ENCODE measurements at places on chromosomes 16 and 17.
A peak's percentile ranks its signal among the peaks of the same experiment; 100 is the strongest.

DNA sequence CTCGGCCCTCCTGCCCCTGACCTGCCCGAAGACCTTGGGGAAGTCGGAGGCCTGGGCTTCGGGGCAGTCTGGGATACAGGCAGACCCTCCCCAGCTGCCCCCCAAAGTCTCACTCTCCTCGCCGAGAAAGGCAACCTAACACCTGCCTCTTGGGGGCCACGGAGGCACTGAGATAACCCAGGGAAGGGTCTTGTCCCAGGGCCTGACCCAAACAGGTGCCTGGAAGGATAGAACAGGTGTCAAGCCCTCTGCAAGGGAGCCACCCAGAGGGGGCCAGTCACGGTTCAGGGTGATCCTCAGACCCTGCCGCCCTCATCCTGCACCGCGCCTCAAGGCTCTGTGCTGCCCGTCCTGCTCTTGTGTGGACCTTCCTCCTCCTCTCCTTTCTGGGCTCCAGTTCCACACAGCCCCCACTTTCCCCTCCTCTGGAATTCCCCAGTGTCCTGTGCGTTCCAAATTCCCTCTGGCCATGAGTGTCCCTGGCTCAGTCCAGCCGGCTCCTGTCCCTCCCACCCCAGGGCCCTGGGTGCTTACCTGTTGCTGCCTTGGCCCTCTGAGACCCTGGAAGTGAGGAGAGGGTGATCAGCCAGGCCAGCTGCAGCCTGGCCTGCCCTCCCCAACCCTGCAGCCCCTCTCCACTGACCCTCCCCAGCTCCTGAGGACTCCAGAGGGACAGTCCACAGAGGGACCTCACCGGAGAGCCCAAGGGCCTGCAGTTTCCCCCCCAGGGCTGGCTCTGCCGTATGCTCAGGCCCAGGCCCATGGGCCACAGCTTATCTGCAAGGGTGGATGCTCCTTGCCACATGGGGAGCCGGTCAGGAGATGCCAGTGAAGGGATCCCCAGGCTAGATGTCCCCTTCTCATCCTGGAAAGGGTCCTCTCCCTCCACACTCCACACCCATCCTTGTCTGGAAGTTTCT lies 3.8 kb downstream of the PRSS27 start:
- no peak for DNase-seq

DNA sequence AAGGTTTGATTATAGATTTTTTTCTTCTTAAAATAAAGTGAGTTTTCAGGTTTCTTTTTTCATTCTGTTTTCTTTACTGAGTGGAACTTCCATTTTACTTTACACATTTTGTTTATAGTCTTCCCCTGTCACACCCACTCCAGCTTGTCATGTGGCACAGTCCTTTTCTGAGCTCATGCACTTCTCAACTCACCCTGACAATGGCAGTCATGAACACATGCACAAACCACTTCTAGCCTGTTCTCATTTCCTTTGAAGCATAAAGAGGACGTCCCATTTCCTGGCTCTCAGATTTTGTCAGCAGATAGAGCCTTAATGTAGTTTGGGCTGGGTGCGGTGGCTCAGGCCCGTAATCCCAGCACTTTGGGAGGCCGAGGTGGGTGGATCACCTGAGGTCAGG lies 168.0 kb downstream of the AHSP start:
- peak; percentile 53 for DNase-seq

GRCh38 chr16:2009164-2009711 lies 383 bp downstream of the ZNF598 start:
- no peak for DNase-seq

- DNase-seq = no peak
These were observed 253.4 kb downstream of the SNX29 start for GRCh38 chr16:12229759-12230594.

GRCh38 chr17:7703584-7704479 lies 1.2 kb upstream of the EFNB3 start:
- DNase-seq = no peak

- DNase-seq = no peak
These were observed 1.5 kb downstream of the ZNF768 start for GRCh38 chr16:30524575-30525568.

DNA sequence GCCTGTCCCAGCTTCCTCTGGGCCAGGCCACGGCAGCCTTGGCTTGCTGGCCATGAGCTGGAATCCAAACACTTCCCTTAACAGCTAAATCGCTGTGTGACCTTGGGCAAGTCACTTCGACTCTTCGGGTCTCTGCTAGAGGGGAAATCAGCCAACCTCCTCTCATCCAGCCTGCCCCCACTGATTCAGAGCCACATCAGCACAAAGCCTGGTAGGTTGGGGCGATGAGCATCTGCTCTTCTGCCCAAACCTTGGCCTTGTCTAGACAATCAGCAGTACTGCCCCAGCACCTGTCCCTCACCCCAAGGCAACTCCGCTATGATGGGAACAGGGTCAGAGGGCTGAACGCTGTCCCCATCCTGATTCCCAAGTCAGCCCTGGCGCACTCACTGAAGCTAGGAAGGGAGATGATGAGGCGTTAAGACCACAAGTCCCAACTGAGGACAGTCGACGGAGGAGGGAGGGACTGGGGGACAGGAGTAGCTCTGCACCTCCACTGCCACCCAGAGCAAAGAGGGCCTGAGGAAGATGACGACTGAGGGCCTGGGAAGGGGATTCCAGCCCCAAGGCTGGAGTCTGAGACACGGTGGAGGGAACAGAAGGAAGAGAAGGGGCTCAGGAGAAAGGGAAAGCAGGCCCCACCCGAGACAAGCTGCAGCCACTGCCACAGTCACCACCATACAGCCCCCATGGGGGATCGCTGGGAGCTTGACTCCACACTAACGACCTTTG lies 1.3 kb downstream of the CLUH start:
- DNase-seq = no peak

- DNase-seq = peak; percentile 7
These were observed 19.7 kb upstream of the TEX2 start for GRCh38 chr17:64282753-64283080.

- DNase-seq = no peak
These were observed 17.1 kb downstream of the ST6GALNAC1 start for GRCh38 chr17:76626442-76626841.

DNA sequence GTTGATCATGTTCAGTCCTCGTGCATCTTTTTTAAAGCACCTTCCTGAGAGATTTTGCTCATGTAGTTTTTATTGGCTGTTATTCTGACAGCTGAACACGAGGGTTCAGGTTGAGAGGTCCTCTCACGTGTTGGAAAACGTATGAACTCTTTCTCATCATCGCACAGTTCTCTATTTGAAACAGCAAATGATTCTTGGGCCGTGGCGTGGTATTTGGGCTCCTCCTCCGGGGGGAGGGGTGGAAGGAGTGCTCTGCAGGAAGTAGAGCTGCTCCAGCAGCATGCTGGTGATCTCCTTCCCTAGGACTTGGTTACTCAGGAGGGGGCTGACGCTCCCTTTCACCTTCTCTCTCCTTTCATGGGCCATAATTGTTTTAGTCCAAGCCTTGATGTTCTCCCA lies 70.4 kb downstream of the KSR1 start:
- peak; percentile 90 for DNase-seq

DNA sequence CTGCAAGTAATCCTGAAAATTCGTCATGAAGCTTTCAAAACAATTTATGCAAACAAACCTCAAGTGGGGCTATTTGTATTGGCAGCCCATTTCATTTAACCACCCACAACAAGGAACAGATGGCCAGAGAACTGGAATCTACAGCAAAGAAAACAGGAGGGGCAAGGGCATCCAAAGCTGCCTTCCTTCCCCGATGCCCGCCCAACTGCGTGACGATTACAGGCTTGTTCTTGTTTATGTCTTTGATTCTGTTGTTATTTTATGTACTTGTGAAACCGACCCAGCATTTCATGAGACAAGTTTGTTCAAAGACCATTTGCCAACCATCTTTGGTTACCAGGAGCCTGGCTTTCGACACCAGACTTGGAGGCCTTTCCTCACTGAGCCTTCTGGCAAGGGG lies 59.1 kb upstream of the IRX6 start:
- no peak for DNase-seq

GRCh38 chr16:11634312-11634711 lies 33.9 kb upstream of the SNN start:
- DNase-seq = peak; percentile 20

- no peak for DNase-seq
These were observed 163.5 kb downstream of the CCT6B start for GRCh38 chr17:34797720-34798119.

DNA sequence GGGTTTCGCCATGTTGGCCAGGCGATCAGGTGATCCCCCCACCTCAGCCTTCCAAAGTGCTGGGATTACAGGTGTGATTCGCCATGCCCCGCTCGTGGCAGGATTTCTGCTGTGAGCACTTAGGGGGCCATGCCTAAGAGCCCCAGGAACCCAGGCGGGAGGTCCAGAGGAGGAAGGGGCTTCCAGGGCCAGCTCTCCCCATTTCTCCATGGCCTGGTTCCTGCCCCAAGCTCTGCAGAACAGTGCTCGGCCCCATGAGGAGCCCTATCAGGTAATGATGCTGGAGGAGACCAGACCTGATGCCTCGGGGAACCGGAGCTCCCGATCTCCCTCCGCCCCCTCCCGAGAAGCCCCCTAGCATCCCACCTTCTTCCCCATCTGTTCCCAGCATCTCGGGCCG lies 53.6 kb downstream of the RMI2 start:
- DNase-seq = no peak

GRCh38 chr16:22035153-22035552 lies 27.2 kb downstream of the MOSMO start:
- no peak for DNase-seq

GRCh38 chr16:27237219-27238015 lies 31.2 kb downstream of the NSMCE1 start:
- DNase-seq = peak; percentile 66

GRCh38 chr16:23801378-23801777 lies 34.4 kb upstream of the PRKCB start:
- peak; percentile 46 for DNase-seq

GRCh38 chr17:53749178-53749577 lies 73.5 kb upstream of the KIF2B start:
- peak; percentile 23 for DNase-seq

- DNase-seq = no peak
These were observed 2.0 kb downstream of the TP53I13 start for GRCh38 chr17:29570521-29570920.

- DNase-seq = no peak
These were observed 215.9 kb upstream of the GSE1 start for GRCh38 chr16:85396879-85397871.

- DNase-seq = no peak
These were observed 9.0 kb downstream of the TTYH2 start for GRCh38 chr17:74222399-74222798.

DNA sequence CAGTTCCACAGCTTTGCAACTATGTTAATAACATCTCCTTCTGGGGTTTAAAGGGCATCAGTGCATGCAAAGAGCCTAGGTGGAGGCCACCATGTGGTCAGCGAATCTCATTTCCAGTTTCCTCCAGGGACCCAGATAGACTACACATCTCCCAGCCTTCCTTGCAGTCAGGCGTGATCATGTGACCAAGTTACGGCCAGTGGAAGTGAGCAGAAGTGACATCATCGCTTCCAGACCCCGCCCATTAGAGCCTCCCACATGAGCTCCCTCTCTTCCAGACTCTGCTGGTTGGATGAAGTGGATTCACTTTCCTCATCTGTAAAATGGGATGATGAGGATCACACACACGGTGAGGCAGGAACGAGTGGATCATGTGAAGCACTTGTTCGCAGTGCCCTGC lies 27.4 kb upstream of the KDM8 start:
- no peak for DNase-seq

DNA sequence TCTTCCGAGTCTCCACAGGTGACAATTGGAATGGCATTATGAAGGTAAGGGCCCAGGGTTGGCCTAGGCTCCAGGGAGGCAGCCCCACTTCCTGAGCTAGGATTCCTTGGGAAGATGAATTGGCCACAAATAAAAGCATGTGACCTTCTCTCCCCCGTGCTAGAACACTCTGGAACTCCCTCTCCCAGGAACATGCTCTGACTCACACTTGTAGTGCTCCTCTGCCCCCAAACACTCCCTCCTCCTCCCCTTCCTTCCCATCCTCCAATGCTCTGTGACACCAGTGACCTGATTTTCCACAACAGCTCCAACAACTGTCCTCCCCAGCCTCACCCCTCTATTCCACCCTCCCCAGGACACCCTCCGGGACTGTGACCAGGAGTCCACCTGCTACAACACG lies 16.4 kb upstream of the ABCC3 start:
- no peak for DNase-seq

- DNase-seq = no peak
These were observed 84.4 kb downstream of the OR1D5 start for GRCh38 chr17:2978991-2979390.

- DNase-seq = no peak
These were observed 10.8 kb upstream of the HASPIN start for GRCh38 chr17:3712811-3713463.

DNA sequence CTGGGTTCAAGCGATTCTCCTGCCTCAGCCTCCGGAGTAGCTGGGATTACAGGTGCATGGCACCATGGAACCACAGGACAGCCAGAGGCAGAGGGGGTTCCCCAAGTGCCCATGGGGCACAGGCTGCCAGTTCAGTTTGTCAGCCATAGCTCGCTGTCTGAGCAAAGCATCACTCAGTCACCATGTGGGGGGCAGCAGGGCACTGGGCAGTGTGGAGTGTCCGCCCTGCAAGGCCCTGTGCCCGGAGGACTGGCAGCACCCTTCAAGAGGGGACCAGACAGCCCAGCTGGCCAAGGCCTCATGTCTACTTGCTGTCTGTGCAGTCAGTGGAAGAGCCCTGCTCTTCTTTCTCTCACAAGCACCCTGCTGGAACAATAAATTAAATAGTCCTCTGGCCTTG lies 6.4 kb downstream of the ALYREF start:
- no peak for DNase-seq

DNA sequence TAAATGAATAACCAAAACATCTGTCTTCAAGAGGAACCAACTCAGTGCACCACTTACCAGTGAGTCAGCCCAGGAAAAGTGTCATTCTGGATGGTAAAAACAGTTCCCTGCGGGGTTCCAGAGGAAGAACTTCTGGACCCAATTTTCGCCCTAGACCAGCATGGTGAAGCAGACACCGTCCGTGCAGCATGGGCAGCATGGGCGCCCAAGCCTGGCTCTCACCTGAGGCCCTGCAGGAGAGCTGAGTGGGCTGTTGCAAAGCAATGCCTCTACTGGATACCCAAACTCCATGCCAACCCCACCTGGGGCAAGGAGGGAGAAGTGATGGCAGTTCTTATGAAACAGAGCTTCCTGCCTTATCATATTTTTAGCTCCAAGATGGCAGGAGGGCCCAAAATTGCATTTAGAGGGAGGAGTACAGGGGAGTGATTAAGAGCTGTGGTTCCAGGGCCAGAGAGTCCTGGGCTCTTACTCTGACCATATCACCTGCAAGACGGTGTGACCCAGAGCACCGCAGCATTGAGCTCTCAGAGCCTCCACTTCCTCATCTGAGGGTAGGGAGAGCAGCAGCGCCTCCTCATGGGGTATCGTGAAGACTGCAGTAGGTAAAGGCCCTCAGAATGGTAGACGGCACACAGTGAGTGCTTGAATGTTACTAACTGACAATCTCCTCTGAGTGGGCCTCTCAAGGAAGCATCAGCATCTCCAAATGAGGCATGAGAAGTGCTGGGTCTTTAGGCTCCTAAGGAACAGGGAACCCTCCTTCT lies 16.6 kb upstream of the INPP5K start:
- peak; percentile 68 for DNase-seq

GRCh38 chr17:42311240-42312034 lies 23.1 kb downstream of the STAT5A start:
- peak; percentile 80 for DNase-seq

- DNase-seq = no peak
These were observed 13.3 kb downstream of the GGA2 start for GRCh38 chr16:23496821-23497542.

- DNase-seq = no peak
These were observed 20.2 kb downstream of the SYCE1L start for GRCh38 chr16:77219437-77219836.

- DNase-seq = no peak
These were observed 9.6 kb downstream of the CA10 start for GRCh38 chr17:52148969-52149351.
